Activated gamma-delta T cell (primary cell): ENCODE measurements at places on chromosomes 13 and 19.

DNA sequence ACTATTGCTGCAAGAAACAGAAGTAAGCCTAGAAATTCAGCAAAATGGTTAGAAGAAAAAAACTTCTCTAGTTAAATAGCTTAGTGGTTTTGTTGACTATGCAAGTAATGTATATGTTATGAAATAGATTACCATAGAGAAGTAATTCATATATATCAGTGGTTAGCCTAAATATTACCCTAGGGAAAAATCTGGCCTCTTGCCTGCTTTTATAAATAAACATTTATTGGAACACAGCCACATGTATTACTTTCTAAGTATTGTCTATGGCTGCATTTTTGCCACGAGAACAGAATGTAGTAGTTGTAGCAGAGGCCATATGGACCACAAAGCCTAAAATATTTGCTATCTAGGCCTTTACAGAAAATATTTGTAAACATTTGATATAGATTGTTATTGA, 1471.7 kb upstream of the PRR20A start:
- DNase-seq: no peak

GRCh38 chr13:91544723-91545122, 146.3 kb downstream of the GPC5 start:
- no peak for DNase-seq

GRCh38 chr13:64538711-64539110, 2691.4 kb downstream of the PCDH9 start:
- DNase-seq: no peak

DNA sequence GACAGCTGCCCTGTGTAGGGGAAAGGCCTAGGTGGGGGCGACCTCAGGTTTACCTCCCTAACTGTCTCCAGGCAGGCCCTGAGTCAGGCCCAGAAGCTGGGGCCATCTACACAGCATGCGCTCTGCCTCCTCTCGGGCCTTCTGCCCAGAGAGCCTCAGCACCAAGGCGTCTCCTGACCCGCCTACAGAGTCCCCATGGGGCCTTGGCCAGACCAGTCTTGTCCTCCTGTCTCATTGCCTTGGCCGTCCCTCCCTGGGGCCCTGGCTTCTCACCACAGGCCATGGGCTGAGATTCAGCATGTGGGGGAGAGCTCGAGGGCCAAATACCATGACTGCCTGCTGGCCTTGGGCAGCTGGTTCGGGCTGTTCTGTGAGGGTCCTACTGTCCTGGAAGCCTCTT, 59.0 kb downstream of the SMARCA4 start:
- DNase-seq: no peak

DNA sequence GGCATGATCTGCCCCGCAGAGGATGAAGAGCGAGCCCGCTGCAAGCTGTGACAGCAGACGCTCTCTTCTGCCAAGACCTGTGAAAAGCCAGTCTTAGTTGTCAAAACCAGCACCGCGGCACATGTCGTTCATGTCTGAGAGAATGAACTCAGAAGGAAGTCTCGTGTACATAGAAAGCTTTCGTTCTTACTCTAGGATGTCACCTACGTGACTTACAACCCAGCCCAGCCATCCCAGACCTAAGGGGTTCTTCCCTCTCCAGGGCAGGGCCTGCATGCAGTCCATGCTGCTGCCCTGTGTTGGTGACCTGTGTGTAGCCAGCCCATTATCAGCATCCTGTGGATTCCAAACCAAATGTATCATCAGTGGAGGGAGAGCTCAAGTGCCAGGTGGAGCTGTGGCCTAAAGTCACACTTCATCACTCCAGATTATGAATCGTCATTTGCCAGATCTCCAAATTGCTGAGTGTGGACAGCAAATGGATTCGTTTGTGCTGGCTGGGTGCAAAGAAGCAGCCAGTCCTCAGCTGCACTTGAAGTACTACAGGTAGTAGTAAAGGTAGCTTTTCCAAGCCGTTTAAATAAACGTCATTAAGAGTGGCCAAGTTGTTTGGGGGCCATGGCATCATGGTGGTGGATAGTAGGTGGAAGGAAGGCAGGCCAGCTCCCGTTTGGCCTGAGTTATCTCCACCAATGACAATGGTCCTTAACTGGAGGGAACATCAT, 73.9 kb upstream of the GPR183 start:
- DNase-seq: peak; percentile 14

DNA sequence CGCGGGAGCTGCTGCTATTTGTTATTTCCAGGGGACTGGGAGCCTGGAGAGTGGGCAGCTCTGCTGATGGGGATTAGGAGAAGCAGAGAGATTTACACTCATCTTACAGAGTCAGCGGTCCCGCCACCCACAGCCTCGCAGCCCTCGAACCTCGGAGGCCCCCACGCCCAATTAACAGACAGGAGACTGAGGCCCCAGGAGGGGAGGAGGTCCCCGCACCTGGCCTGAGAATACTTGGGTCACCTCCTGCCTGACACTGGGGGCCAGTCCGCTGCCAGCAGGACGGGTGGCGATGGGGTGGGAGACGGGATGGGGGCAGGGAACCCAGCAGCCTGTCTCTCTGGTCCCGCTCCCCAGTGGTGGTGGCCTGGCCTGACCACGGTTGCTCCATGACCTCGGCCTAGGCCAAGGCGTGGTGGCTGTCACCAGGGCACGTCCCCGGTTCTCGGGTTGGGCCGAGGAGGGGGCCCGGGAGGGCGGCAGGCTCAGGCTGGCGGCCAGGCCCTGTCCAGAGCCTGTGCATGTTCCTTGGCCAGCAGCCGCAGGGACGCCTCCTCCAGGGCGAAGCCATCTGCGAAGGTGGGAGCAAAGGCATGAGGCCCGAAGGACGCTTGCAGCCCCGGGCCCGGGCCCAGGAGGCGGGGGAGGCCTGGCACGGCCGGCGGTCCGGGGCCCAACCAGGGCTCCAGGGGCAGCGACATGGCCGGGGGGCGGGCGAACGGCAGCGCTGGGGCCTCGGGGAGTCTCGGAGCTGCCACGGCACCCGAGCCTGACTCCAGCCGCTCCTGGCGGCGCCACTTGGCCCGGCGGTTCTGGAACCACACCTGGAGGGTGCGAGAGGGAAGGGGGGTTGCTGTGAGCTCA, 1.7 kb downstream of the RAX2 start:
- DNase-seq: no peak

GRCh38 chr13:23696610-23697009, 126.4 kb downstream of the TNFRSF19 start:
- no peak for DNase-seq

DNA sequence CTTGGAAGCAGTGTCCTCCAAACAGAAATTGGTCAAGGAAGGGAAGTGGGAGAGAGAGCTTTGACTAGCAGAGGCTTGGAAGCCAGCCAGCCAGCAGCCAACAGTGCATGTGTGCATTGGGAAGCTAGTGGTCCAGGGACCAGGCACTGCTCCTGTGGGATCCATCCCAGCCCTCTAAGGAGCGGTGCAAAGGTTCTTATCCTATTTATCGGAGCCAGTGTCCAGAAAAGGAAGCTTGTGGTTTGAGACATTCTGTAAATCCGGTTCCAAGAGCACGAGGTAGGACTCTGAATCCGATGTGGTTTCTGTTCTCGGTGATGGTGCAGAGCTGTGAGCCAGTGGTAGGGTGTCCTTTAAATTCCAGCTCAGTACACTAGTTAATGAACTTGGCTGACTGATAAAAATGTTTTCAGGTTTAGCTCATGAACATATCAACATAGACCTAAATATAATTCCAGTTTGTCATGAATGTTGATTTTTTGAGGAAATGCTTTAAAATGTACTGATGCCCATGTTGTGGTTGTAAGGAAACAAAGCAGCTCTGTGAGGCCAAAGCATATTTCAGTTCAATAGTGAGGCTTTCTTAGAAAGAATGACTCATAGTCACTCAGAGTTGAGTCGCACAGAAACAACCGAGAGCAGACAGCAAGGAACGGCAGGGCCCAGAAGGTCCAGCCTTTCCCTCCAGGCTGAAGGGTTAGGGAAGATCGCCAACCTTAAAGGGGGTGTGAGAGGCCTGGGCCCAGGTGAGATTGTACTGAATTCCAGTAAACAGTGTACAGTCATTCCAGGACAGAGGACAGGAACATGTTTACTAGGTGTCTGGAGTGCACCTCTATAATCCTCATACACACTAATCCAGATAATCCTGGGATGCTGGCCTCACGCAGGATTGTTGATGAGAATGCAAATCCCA, 21.5 kb upstream of the GARRE1 start:
- no peak for DNase-seq

- DNase-seq: no peak
These were observed 11.2 kb upstream of the TMEM161A start for GRCh38 chr19:19149435-19149834.

GRCh38 chr13:64413529-64413928, 2816.6 kb downstream of the PCDH9 start:
- no peak for DNase-seq
